ENCODE measurements at places on chromosomes 2 and 18.
A peak's percentile ranks its signal among the peaks of the same experiment; 100 is the strongest.

DNA sequence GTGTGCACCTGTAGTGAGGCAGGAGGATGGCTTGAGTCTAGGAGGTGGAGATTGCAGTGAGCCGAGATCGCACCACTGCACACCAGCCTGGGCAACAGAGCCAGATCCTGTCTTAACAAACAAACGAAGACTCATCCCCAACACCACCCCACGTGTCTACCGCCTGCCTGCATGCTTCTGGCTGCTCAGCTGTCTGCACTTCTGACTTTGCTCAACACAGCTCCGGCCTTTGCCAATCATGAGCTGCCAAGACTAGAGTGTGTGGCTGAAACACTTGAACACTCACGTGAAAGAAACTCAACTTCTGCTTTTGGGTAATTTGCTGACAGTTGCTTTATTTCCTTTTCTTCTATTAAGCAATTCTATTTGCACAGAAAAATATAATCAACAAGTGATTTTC lies 32.1 kb upstream of the SP3 start:
- DNase-seq = no peak

GRCh38 chr2:46227674-46228289 lies 69.4 kb upstream of the EPAS1 start:
- no peak for DNase-seq

DNA sequence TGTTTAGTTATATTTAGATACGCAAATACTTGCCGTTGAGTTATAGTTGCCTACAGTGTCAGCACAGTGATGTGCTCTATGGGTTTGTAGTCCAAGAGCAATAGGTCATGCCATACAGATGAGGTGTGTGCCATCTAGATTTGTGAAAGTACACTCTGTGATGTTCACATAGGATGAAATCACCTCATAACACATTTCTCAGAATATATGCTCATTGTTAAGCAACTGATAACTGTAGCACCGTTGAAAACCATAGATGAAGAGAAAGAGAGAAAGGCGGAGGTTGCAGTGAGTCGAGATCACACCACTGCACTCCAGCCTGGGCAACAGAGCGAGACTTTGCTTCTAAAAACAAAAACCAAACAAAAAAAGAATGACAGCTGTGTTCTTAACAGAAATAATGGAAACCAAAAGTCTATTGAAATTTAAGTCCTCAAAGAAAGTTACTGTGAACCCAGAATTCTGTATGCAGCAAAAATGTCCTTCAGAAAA lies 9.5 kb downstream of the DGKD start:
- no peak for DNase-seq

- DNase-seq = no peak
Measured at GRCh38 chr18:8519102-8519501, 90.1 kb upstream of the RAB12 start.

GRCh38 chr18:74310411-74310810 lies 5.2 kb upstream of the C18orf63 start:
- no peak for DNase-seq

DNA sequence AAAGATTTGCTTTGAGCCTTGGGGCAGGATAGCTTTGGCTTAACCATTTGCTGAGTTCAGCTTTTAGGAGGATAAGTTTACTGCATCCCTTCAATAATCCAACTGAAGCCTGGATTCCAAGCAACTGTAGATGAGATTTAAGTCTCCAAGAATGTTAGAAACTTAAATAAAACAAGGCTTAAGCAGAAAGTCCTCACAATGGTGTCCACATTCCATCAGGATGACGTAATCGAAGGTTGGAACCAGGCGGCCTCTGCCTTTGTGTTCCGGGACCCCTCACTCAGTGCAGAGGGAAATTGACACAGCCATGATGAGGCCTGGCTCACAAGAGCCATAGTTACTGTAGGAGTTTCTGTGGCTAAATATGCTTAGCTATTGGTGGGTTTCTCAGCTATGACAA lies 260.4 kb downstream of the LPIN1 start:
- peak; percentile 11 for DNase-seq

DNA sequence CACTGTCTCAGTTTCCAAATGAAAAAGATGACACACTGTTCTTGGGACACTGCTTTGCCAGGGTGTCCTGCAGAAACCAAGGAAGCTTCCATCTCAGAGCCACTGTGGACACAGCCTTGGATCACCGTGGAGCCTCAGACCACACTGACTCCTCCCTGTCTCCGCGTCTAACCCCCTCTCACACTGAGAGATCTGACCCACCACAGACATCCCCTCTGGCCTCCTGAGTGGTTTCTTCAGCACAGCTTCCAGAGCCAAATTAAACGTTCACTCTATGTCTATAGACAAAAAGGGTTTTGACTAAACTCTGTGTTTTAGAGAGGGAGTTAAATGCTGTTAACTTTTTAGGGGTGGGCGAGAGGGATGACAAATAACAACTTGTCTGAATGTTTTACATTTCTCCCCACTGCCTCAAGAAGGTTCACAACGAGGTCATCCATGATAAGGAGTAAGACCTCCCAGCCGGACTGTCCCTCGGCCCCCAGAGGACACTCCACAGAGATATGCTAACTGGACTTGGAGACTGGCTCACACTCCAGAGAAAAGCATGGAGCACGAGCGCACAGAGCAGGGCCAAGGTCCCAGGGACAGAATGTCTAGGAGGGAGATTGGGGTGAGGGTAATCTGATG lies 113.4 kb upstream of the PKDCC start:
- DNase-seq = no peak

DNA sequence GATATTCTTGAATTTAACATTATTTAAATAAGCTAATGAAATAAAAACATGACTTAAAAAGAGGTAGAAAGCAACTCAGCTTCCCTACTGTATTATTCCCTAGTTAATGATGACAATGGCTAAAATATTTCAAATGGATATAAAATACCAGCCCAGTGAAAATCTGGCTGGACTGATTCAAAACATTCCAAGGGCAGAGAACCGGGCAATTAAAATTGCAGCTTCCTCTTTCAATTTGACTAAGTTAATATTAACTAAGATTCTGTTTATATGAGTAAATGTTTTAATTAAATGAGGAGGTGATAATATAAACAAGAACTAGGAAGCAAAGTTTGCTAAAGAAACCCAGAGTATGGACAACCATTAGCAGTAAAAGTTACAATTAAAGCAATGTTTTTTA lies 65.6 kb downstream of the RAPH1 start:
- no peak for DNase-seq

- no peak for DNase-seq
Measured at GRCh38 chr2:46827274-46828134, 88.1 kb downstream of the MCFD2 start.

DNA sequence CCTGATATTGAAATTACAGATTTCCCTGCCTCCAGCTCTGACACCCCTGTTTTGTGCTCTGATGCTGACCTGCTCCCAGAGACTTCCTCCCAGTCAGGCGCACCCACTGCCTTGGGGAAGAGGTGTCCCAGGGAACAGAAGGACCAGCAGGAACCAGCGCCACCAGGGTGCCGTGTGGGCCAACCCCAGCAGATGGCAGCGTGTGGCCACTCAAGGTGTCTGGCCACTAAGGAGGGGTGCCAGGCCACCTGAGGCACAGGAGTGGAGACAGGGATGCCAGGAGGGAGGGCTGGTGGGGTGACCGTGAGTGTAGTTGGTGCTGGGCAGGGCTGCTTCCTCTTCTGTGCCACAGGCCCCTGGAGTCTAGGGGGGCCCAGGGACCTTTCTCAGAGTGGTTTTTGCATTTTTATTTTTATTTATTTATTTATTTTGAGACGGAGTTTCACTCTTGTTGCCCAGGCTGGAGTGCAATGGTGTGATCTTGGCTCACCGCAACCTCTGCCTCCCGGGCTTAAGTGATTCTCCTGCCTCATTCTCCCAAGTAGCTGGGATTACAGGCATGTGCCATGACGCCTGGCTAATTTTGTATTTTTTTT lies 56.0 kb downstream of the TEX44 start:
- DNase-seq = no peak

- DNase-seq = no peak
Measured at GRCh38 chr2:97991081-97991856, 4.5 kb downstream of the TMEM131 start.

DNA sequence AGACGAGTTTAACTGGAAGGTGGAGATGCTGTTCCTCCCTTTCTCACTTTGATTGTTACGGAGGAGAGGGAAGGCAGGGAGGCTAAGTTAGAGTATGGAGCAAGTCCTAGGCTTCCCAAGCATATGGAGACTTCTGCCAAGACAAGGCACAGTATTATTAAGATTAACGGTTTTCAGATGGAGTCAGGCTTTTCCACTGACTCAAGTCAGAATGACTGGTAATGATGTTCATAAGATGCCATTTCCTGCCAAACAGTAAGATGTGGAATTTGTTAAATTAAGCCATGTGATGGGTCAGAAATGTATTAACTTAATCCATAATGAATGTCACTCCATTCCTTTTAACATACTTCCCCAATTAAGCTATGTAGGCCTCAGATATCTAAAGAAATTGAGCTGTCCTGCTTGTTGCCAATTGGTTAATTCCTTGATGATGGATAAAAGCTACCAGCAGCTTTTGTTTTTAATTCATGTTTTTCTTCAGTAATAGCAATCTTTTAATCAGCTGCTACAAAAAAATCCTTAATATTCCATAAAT lies 383.7 kb downstream of the ZNF521 start:
- DNase-seq = no peak

GRCh38 chr18:36179562-36180355 lies 7.5 kb upstream of the MOCOS start:
- peak; percentile 33 for DNase-seq

DNA sequence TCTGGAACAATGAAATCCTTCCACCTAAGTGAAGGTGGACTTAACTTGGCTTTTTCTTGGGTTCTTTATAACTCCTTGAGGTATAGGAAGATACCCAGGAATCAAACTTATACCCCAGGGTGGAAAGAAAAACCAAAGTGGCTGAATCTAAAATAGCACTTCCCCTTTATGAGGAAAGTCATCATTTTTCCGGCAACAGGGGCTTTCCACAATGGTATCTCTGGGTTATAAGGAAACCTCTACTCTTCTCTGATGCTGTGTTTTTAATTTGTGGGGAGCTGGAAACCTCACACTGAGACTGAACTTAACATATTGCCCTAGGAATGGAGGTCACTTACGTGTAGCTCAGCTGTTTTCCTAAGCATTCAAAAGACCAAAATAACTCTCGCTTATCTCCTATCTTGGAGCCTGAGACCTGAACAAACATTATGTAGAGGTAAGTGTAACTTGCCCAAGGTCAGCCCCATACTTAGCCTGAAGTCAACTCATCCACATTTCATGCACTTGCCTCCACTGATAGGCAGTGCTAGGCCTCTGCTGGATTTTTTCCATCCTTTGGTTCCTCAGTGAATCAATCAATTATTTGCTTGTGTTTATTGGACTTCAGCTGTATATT lies 117.9 kb downstream of the SETBP1 start:
- no peak for DNase-seq

DNA sequence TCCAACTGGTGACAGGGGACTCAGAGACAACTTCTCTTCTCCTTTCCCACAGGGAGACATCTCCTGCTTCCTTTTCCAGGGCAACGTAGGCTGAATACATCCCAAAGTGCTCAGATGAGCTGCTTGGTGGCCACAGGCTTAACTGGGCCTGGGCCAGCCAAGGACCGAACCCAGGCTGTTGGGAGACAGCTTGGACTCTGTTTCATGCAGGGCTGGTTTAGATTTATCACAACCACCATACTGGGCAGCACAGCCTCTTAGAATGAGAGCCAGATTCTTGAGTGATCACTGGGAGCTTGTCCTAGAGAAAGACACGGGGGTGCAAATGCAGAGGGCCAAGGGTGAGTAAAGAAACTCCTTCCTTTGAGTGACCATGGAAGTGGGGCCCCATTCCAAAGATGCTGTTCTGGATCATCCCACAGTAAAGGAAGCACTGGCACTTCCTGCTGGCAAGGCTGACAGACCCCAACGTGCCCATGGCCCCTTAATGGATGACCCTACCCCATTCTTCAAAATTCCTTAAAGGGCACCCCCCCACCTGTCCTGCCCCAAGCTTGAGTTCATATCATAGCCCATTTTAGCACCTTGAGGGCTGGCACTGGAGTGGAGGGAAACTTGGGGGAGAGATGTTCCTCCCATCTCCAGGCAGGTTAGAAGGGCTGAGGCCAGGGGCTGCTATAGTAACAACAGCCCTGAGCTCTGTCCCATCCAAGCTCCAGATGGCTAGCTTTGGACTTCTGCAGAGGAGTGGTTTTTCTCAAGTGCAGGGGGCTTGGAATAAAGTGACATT lies 84.1 kb downstream of the CAPN13 start:
- DNase-seq = no peak

GRCh38 chr2:67318563-67318962 lies 78.6 kb upstream of the ETAA1 start:
- DNase-seq = no peak

- DNase-seq = no peak
Measured at GRCh38 chr18:46815661-46816060, 58.8 kb upstream of the ST8SIA5 start.

Measured in amniotic stem cell (primary cell).